ENCODE measurements at places on chromosomes 2 and 18.

DNA sequence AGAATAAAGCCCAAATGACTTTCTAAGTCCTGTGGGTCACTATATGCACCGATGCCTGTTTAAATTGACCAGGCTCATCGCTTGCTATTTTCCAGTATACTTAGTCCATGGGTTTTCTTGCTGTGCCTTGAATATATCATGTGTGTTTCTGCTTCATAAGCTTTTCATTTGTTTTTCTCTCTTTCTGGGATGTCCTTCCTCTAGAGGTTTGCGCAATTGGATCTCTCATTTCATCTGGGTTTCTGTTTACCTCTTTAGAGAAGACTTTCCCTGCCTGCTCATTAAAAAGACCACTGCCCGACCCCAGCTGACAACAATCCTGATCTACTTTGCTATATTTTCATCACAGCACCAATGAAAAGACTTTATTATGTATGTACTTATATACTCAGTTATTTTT is 150.9 kb upstream of the CYRIA start:
- DNase-seq: no peak

- DNase-seq: no peak
Measured at GRCh38 chr18:62338446-62339105, 13.5 kb downstream of the TNFRSF11A start.

DNA sequence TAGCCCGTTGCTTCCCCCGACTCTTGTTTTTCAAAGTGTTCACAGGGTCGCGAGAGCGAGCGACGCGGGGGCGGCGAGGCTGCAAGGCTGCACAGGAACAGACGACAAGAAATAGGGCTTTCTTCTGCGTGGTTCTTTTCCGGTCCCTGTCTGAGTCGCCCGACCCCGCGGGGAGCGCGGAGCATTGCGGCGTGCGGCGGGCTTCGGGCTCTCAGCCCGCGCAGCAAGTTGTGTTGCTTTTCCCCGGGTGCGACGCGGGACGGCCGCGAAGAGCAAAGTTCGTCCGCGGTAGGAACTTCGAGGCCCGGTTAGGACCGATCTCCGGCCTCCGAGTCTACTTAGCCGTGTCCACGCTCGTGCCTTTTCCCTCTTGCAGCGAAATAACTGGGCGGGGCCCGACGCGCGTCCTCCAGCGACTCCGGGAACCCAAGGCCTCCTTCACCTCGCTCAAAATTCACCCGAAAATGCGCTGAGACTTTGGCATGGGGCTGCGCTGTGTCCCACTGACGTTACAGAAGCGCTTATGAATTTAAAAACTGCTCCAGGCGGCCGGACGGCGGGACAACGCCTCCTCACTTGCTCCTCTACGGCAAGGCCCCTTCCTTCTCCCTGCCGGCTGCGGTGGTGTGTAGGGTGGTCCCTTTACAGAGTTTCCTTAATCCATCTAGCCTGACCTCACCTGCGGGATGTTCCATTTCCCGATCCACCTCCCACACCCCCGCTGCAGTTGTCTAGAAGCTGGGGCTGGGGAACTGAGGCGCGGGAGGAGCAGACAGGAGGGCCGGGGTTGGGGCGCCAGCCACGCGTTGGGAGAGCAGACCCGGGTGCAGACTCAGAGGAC is 1.5 kb upstream of the BCL2L11 start:
- peak; percentile 28 for DNase-seq

DNA sequence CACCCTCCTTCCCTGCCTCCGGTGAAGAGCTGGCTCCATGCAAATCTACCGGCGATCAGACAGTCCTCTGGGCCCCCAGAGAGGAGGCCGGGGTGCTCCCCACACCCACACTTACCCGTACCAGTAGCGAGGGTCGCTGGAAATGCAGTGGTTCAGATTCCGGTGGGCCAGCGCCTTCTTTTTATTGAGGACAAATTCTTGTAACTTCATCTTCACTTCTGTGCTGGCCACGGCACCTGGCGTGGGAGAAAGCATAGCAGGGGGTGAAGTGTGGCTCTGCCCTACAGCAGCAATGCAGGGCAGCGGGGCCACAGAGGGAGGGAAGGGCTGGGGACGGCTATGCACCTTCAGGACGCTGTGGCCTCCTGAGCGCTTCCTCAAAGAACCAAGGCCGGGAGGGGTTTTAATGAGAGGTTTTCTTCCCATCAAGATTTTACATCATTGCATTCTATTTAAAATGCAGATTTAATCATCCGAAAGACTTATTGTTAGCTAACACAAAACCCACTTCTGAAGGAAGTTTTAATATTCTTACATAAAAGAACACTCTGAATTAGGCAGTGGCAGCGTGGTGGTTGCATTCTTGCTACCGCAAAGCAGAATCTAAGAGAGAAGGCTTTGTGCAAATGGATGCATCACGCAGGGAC is 237.0 kb downstream of the HDAC4 start:
- DNase-seq: no peak

DNA sequence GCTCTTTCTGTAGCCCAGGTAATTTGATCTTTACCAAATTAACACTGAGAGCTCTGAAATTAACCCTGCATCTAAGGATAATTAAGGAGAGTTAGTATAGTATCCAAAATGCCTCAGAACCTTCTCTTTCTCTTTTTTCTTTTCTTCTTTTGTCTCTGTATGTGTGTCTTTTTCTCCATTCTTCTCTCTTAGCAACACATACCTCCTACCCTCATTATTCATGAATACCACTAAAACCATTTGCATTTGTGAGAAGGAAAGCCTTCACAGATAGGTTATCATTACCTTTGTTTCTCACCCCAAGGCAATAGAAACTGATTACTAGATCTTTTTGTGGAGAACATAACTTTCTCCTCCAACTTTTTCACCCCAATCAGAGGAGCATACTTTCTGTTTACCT is 376.5 kb upstream of the NXPH2 start:
- no peak for DNase-seq

DNA sequence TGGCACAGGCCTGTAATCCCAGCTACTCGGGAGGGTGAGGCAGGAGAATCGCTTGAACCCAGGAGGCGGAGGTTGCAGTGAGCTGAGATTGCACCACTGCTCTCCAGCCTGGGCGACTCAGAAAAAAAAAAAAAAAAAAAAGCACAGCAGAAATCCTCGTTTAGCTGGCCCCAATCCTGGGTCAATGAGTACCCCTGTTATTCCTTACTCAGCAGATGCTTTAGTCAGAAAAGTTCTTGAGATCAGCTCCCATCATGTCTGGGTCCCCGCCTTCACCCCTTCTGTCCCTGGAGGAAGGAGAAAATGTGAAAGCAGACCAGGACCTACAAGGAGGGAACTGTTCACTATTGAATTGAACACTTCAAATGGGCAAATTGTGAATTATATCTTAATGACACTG is 16.4 kb upstream of the KCNG3 start:
- no peak for DNase-seq

DNA sequence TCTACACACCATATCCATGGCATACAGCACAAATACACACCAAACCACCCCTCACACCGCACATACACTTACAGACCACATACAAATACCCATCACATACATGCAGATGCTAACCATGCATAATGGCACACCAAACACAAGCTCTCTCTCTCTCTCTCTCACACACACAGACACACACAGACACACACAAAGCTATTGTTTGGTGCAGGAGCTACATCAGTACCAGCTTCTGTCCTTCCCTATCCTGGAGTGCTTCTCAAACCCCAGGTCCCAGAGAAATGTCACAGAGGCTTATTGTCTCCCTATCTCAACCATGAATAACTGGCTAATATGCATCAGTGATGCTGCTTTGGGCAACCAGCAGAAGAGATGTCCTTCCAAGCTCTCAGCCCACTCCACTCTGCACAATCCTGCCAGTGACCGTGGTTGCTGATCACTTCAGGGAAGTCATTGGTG is 36.5 kb upstream of the ST3GAL5 start:
- DNase-seq: no peak

GRCh38 chr2:200148366-200148765 is 158.1 kb upstream of the SPATS2L start:
- DNase-seq: no peak

DNA sequence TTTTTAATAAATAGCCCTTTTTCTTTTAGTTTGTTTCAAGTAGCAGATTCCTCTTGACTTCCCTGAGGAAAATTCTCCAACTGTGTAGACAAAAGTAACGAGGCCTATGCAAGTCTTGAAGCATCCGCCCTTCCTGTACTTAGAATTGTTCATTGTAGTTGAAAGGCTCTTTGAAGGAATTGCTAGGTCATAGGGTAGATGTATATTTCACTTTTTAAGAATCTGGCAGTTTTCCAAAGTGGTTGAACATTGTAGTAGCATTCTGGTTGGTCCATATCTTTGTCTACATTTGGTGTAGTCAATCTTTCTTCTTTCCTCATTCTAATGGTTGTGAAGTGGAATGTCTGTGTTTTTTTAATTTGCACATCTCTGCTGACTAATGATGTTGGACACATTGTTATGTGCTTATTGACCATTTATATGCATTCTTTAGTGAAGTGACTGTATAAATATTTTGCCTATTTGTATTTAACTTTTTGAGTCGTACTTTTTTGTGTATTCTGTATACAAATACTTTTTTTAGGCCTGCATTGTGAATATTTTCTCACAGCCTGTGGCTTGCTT is 5.6 kb upstream of the SERPINB11 start:
- DNase-seq: no peak

DNA sequence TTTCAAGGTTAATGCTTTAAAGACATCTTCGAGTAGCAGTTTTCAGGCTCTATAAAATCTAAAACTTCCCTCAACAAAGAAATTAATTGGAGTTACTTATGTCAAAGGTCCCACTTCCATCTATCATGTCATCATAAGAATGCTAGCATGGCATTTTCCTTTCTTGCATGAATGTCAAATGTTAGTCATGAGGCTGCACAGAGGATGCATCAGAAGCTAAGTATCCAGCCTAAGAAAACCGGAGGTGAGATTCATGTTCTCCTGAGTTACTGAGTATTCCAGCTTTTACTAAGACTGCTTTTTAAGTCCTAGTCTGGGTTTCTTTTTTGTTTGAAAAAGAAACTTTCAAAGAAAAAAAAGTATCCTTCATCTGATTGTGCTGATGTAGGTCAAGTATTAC is 130.6 kb upstream of the CDH19 start:
- no peak for DNase-seq

- DNase-seq: no peak
Measured at GRCh38 chr2:177501186-177501585, 108.6 kb downstream of the AGPS start.

- DNase-seq: no peak
Measured at GRCh38 chr18:56986829-56987228, 160.1 kb upstream of the BOD1L2 start.

DNA sequence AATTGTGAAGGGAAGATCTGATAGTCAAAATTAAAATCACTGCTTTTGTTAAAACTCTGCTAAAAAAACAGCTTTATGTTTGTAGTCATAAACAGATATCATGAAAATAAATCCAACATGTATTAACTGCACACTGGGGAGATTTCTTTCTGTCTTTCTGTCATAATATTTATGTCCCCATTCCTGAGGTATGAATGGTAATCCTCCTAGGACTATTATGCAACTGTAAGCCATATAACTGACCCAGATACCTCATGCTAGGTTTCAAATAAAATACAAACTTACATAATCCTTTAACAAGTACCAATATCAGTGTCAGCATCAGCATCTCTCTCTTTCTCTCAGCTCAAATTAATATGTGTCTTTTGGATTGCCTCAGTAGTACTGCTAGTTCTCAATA is 18.2 kb downstream of the IFIH1 start:
- no peak for DNase-seq

DNA sequence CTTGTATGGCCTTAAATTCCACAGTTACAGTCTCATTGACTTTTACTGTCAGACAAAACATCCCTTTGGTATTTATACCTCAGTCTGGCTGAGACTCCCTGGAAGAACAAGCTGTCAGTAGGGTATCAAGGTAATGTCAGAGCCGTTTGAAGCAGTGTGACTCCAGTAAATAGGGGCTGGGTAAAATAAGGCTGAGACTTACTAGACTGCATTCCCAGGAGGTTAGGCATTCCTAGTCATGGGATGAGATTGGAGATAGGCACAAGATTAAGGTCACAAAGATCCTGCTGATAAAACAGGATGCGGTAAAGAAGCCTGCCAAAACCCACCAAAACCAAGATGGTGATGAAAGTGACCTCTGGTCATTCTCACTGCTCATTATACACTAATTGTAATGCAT is 219.5 kb upstream of the SKOR2 start:
- DNase-seq: no peak

DNA sequence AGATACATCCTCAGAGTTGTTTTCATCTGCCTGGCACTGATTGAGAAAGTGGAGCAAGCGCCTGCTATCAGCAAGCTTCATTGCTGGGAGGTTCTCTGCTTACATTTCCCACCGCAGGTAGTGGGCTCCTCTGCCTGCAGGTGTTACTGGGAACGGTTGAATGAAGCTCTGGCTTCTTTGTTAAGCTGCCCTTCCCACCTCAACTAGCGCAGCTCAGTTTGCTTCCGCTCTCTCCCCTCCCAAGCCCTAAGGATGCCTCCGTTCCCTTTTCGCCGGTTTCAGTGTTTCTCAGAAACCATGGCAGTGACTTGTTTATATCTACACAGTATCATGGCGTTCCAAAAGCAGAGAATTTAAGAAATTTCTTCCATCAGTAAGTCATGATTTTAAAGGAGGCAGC is 72.2 kb upstream of the B3GNT7 start:
- DNase-seq: no peak

DNA sequence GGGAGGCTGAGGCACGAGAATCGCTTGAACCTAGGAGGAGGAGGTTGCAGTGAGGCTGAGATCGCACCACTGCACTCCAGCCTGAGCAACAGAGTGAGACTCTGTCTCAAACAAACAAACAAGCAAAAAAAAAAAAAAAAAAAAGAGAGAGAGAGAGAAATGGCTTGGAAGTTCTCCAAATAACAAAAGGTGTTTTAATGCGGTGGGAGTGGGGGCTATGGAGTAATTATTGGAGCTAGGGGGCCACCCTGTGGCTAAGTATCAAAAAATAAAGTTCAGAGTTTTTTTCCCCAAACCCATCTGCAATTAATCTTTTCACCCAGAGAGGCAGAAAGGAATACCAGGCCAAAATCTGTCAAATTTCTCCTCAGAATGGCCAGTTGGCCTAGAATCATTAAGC is 23.0 kb upstream of the CEP68 start:
- DNase-seq: no peak

DNA sequence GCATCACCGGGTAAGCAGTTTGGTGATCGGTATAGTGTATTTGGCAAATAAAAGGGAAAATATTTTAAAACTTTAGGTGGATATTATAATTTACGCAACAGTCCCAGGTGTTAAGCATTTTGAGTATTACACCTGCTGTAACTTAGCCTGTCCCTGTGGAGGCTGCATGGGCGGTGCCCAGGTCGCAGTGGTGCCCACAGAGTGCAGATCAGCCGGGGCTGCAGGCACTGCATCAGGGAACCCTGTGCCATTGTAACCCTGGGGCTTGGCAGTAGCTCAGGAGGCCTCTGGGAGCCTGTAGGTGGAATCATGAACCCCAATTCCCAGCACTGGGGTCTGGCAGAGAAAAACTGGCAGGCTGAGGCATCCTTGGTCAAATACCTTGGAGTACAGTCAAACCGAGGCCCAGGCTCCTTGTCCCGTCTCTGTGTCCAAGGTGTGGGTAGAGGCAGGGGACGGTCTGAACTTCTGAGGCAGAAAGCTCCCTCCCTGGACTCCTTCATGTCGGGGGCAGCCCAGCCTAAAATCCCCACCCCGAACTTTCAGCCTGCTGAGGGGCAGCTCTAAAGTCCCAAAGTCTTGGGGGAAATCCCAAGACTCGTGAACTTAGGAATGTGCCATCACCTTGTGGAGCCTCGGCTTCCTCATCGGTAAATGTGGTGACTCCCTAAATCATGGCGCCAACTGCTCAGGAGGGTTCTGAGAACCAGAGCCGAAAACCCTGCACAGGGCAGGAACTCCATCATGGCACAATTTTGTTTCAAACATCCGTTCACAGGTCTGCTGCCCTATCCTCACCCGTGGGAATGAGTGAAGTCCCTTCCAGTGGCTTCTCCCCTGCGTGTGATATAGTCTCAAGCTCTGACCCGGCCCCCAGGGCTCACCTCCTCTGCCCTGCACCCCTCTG is 85.7 kb downstream of the INHBB start:
- no peak for DNase-seq
